ENCODE measurements at places on chromosomes 4 and X.

DNA sequence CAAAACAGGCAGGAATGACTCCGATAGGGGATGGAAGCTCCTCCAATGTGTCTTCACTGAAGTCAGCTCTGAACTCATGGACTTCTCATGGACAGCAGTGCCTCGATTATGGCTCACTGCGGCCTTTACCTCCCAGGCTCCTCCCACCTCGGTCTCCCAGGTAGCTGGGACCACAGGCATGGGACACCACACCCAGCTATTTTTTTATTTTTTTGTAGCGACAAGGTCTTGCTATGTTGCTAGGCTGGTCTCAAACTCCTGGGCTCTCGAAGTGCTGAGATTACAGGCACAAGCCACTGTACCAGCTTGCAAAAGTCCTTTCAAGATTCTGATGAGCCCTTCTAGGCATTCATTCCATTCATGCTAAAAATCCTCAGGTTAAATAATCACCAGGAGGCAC, 181.5 kb downstream of the NSUN7 start:
- no peak for DNase-seq

DNA sequence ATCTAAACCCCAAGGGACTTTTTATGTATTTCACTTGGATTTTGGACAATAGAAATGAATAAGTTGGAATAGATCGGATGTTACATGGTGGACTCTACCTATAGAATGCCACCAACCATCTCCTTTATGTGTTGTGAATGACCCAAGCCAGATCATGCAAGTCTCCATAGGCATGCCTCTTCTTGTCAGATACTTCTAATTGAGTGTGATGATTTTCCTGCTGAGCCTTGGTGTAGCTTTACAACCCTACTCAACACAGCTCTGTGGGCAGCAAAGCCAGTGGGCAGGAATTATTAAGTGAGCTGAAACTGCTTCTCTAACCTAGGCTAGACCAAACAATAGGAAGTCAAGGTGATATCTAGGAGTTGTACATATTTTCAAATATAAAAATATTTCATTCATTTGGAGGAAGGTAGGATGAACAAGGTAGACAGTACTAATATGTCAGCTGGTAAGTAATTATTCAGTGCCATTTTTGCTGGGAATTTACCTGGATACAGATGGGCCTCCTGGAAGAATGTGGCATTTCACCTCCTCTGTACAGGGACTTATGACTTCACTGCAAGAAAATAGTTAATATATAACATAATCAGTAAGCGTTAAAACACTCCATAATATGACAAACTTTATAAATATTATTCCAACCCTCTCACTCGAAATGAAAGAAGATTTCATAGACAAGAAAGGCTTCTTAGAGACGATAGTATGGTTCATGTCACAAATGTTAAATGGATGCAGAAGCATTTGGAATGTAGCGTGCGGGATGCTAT, 298.0 kb upstream of the FAT1 start:
- no peak for DNase-seq

- no peak for DNase-seq
Observed at GRCh38 chr4:42653626-42654560, 3.0 kb downstream of the ATP8A1 start.

DNA sequence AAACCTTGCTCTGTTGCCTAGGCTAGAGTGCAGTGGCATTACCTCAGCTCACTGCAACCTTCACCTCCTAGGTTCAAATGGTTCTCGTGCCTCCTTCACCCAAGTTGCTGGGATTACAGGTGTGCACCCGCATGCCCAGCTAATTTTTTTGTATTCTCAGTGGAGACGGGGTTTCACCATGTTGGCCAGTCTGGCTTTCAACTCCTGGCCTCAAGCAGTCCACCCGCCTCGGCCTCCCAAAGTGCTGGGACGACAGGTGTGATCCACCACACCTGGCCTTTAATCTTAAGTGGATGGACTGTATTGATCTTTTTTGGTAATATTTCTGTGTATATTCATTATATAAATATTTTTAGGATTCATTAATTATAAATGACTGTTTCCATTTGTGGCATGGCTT, 158.7 kb upstream of the CXorf51A start:
- no peak for DNase-seq

DNA sequence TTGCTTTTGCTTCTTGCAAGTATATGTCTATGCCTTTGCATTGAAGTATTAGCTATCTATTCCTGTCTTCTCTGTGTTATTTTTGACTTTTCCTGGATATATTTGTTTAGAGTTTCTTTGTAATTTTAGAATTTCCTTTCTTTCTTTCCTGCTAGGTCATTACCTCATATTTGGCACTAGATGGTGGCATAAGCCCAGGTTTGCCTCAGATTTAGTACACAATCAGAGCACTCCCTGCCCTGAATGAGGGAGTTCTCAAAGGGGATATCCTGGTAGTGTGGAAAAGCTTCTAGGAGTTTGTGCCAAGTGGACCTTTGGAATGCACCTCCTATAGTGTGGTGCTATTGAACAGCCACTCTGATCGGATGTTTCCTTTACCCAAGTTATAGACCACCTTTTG, 181.6 kb downstream of the UGT8 start:
- no peak for DNase-seq

- no peak for DNase-seq
Observed at GRCh38 chrX:15242899-15243555, 26.9 kb downstream of the ASB9 start.
